ENCODE measurements at places on chromosomes 3 and 15. TPM values are rescaled to one million over a fixed set of nuclear protein-coding genes. Genes with fewer than 3 reads are reported as not detected.

ZNF445 gene
- 2.1 TPM for polyA plus RNA-seq

- DNase-seq: no peak
Measured at GRCh38 chr15:90583471-90584252, 53.9 kb downstream of the CRTC3 start.

DNA sequence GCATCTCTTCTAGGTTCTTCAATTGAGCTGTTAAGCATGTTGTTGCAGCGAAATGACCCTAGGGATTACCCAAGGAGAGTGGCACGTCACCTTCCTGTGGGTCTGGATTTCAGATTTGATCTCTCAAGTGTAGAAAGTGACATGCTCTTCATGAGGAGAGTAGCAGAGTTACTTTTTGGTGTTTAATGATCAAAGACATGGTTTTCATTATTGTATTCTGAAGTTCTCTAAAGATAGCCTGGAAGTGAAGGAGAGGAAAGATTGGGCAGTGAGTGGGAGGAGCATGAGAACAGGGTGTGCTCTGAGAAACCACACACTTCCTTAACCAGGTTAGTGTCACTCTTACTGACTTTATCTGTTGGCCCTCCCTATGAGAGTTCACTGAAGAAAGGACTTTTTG lies 153.6 kb downstream of the AKAP13 start:
- no peak for DNase-seq

RASA2 gene
- 3.9 TPM for polyA plus RNA-seq

DNA sequence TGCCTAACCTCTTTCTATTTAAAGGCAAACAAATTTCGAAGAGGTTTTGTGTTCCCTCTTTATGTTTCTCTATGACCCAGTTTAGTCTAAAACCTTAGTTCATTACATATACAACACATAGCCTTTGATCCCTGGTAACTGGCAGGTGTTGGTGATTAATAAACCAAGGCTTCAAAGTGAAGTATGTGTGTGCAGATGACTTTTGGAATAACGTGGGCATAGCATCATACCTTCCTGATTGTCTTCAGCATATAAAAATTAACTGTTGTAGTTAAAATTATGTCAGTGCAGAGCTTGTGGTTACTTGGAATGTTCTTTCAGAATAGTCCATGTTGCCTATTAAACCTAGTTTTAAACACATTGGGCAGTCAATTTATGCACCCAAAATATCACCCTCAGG lies 608.3 kb downstream of the ROBO2 start:
- no peak for DNase-seq

DNA sequence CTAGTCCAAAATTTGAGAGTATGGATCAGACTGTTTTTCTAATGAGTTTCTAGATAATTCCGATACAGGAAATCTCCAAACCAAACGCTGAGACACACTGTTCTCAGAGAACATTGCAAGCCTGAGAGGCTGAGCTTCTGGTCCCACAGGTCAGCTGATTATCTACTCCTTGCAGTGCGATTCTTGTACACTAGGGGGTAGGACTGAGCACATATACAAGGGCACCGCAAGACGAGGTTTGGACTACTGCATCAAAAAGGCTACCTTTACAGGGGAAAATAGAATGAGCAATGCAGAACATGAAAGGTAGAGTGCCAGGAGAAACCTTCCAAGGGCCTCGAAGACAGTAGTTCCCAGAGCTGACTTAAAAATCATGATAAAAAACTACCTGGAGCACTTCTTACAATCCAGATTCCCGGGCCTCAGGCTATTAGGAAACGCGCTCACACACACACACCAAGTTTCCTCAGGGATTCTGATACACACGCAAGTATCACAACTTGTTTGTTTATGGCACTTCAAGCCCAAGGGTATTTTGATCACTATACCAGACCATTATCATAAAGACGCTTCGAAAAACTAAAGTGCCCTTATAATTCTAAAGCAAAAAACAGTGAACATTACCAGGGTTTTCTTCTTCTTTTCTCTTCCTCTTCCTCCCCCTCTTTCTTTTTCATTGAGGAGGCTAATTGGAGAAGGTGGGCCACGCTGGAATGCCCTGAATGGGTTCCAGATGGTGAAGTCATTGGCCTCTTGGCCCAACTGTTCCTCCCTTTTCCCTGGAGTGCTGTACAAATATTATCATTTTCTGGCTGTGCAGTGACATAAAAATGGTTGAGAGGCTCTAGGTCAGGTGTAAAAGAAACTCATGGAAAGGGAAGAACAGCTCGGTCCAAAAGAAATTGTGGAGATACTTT lies 61.8 kb downstream of the SLC12A8 start:
- no peak for DNase-seq

DNA sequence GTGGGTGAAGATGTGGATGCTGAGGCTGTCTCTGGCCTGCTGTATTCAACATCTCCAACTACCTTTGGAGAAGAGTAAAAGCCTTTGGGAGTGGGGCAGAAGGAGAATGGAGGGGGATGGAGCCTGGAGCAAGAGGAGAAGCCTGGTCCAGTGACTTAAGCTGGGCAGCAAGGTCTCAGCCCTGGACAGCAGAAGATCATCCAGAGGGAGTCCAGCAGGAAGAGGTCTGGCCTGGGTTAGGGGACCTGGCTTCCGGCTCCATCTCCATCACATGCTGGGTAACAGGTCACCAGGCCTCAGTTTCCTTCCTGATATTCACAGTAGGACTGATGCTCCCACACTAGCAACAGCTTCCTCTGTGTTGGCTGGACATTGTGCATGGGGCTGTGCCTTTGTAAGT lies 3.8 kb upstream of the ISL2 start:
- no peak for DNase-seq

NR2E3 gene
- not detected for polyA plus RNA-seq

GRCh38 chr3:69776920-69777581 lies 37.8 kb downstream of the MITF start:
- DNase-seq: no peak

OR5K2 gene
- polyA plus RNA-seq: not detected

SLC9A9 gene
- 3.7 TPM for polyA plus RNA-seq

DNA sequence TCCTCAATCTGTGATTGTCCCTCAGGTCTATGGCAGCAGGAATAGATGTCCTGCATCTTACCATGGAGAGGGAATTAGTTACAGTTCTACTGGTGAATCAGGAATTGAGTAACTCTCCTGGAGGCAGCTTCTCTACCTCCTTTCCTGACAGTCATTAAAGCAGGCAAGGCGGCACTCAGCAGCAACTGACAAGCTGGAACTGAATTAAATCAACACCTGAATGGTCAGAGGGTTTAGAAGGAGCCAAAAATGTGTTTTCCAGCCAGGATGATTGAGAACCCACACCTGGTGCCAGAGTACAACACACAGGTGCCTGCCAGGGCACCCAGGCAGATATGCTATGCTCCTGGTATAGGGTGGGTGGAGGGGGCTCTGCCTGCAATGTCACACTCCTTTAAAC lies 43.1 kb upstream of the TIPARP start:
- no peak for DNase-seq

ANKDD1A gene
- 0.53 TPM for polyA plus RNA-seq

DNA sequence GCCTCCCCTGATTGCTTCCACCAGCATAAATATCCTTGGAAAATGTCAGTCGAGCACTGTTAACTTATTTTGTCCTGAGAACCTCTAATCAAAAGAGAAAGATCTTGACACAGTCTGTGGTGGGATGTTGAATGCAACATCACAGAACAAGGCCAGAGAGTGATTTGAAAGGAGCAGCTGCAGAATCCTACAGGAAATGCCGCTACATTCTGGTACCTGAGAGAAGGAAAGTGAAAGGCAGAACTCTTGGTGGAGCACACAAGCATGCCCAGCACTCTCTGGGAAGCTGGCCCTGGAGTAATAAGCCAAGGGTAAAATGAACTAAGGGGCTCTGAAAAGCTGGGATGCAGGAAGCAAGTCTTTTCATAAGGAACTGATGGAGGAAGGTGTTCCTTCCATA lies 75.8 kb downstream of the CBLB start:
- DNase-seq: no peak

CPN2 gene
- polyA plus RNA-seq: 196 TPM

DNA sequence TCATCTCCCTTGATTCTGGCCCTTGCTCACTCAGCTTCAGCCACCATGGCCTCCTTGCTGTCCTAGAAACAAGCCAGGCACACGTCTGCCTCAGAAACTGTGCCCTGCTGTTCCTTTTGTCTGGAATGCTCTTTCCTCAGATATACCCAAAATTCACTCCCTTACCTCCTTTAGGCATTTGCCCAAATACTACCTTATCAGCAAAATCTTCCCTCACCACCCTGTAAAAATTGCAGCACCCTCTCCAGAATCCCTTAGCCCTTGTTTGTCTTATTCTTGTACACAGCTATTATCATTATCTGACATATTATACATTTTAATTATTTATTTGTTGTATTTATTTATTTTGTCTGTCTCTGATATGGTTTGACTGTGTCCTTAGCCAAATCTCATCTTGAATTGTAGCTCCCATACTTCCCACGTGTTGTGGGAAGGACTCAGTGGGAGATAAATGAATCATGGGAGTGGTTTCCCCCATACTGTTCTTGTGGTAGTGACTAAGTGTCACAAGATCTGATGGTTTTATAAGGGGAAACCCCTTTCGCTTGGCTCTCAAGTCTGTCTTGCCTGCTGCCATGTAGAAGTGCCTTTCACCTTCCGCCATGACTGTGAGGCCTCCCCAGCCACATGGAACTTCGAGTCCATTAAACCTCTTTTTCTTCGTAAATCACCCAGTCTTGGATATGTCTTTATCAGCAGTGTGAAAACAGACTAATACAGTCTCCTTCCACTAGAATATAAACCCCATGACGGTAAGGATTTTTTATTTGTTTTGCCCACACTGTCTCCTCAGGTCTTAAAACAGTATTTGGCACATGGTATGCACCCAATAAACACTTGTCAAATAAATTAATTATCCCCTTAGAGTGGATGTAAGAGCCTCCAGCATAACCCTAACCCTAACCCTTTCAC lies 60.0 kb upstream of the STT3B start:
- DNase-seq: no peak

GRCh38 chr3:142888099-142888480 lies 793 bp downstream of the PCOLCE2 start:
- DNase-seq: peak; percentile 42

DNA sequence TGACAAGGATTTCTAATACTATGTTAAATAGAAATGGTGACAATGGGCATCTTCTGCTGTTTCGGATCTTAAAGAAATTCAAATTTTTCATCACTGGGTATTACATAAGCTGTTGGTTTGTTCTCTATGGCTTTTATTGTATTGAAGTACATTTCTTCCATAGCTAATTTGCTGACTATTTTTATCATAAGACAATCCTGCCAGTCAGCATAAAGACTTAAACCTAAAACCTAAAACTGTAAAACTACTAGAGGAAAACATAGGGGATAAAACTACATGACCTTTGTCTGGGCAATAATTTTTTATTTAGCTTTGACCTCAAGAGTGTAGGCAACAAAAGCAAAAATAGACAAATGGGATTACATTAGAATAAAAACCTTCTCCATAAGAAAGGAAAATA lies 1017.4 kb downstream of the SI start:
- DNase-seq: no peak

DNA sequence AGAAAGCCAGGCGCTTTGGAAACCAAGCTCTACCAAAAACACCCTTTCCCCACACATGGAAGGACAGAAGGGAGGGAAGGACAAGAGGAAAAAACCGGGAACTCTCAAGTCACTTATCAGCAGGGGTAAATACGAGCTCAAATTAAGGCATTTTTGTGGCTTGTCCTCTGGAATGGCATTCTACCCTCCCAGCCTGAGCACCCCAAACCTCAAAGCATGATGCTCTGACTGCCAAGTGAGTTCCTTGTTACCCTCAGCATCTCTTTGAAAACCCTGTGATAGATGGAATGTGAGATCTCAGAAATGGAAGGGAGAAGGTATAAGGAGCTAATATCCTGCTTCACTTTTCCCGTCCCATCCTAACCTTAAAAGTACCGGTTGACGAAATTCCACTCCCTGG lies 8.1 kb upstream of the CSPG5 start:
- DNase-seq: no peak

DNA sequence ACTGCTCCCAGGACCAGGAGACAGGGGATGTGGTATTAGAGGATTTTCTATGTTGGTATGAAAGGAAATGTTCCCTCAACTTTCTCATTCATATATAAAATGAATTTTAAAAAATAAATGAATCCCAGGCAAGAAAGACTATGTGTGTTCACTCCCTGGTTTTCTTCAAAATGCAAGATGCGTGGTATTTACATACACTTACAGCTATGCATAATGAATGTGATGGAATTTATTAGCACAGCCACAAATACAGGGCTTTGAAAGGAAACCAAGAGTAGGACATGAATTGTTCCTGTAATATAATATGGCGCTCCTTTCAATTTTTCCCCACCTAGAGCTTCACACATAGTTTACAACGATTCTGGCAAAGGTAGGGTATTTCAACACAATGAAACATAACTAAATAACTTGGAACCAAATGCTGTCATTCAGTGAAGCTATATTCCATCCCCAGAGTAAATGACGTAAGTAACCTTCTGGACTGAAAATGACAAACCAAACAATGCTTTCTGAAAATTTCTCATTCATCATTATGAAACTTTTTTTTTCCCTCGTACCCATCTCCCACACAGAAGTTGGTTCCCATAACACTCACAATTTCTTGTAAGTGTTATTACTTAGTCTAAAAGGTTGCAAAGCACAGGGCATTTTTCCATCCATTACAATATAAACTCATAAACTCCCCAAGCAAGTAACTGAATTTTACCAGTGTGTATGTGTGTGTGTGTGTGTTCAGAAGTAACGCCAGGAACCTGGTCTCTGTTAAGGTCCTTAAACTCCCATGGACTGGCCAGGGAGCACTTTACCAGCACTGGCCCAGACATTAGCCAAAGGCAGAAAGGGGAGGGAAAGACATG lies 41.8 kb downstream of the CBLB start:
- no peak for DNase-seq

DNA sequence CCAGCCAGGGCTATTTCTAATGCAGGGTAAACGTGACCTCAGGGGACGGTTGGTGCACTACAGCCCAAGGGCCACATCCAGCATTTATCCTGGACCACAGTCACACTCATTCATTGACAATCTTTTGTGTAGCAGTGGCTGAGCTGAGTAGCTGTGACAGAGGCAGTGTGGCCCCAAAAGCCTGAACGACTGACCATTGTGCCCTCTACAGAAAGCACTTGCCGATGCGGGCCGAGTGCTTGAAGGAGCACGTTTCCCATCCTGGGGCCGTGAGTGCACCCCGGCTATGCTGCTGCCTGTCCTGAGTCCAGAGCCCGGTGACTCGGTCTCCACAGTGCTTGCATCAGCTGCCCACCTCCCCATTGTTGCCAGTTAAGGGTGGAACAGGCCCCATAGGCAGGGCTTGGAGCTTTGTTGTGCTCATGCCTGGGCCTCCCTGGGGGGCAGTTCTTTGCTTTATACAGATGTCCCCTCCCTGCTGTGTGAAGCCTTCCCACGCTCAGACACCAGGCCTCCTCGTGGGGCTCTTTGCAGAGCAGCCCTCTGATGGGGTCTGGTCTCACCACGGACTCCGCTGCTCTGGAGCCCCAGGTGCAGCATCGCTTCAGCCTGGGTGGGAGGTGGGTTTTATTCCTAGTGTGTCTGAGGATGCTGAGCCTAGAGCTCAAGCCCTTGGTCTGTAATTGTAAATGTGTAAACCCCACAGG lies 13.0 kb upstream of the SNRPA1 start:
- DNase-seq: no peak

GRCh38 chr3:5195605-5196004 lies 8.1 kb downstream of the EDEM1 start:
- no peak for DNase-seq

MCF2L2 gene
- 0.02 TPM for polyA plus RNA-seq

GREM1 gene
- polyA plus RNA-seq: 0.46 TPM

GRCh38 chr3:11530153-11530721 lies 113.5 kb downstream of the VGLL4 start:
- DNase-seq: no peak

- no peak for DNase-seq
Measured at GRCh38 chr15:57916695-57917094, 148.8 kb downstream of the ALDH1A2 start.

IL5RA gene
- polyA plus RNA-seq: not detected

NDN gene
- 4.1 TPM for polyA plus RNA-seq

PRR20G gene
- not detected for polyA plus RNA-seq
